Naive B cell (primary cell): ENCODE measurements at places on chromosomes 12 and 14.

- DNase-seq = no peak
Observed at GRCh38 chr12:91249054-91249453, 66.4 kb upstream of the DCN start.

DNA sequence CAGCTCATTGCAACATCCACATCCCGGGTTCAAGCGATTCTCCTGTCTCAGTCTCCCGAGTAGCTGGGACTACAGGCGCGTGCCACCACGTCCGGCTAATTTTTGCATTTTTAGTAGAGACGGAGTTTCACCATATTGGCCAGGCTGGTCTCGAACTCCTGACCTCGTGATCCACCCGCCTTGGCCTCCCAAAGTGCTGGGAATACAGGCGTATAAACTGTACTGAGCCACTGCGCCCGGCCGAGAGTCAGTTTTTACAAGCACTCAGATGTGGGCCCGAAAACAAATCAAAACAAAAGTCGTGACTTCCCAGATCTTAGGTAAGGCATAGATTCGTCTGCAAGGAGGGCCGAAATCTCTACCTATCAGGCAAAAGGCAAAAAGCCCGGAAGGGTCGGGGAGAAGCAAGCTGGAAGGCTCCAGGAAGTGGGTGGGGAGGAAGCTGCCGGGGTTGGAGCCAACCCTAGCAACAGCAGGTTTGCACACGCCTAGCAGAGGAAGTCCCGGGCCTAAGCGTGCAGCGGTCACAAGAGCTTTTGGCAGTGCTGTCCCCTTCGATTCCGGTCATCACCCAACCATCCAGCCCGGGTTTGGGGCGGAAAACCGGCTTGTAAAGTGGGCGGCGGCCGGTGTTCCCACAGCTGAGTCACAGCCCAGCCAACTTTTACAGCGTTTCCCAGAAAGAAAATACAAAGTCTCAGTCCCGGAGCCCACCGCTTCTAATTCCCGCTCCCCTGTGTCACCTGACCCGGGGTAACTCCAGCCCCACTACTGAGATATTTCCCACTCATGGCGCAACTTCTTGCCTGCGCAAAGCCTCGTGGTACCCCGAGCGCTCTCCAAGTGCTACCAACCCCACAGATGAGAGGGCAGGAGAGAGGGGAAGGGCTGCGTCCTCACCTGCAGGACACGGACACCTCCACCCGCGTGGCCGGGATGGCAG lies 583 bp downstream of the CPNE8 start:
- DNase-seq = peak; percentile 46

DNA sequence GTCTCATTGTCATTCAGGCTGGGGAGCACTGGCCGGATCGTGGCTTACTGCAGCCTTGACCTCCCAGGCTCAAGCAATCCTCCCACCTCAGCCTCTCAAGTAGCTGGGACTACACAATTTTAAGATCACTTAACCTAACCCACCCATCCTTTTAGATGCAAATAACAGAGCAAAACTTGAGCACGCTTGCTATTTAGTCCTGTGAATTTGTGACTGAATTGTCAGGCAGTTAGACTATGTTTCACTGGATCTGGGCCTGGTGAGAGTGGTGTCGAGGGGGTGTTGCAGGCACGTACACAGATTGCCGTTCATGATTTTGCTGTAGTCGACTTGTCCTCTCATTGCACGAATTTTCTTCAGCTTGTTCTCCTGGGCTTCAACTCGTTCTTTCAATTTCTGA lies 38.2 kb downstream of the ZFYVE21 start:
- no peak for DNase-seq

GRCh38 chr12:51593539-51593938 lies 2.5 kb downstream of the SCN8A start:
- DNase-seq = no peak

GRCh38 chr12:76337583-76337982 lies 10.6 kb downstream of the BBS10 start:
- DNase-seq = no peak

- DNase-seq = no peak
Observed at GRCh38 chr14:63308723-63309317, 9.9 kb downstream of the GPHB5 start.

- DNase-seq = no peak
Observed at GRCh38 chr12:6226679-6227051, 26.5 kb downstream of the CD9 start.

- DNase-seq = no peak
Observed at GRCh38 chr14:88815980-88816379, 8.5 kb upstream of the TTC8 start.

DNA sequence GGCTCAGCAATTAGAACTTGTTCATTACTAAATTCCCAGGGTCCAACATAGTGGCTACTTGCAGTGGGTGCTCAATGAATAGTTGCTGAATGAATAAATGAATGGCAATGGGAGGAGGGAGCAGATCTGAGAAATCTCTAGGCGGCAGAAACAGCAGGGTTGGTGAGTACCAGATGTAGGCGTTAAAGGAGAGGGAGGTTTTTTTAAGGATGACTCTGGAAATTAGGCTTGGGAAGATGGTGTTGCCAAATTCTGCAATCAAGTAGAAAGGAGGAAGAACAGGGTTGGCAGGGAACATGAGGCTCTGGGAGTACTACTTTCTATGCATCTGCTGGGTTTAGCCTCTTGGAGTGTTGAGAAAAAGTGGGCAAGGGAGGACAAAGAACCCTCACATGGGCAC lies 207.1 kb downstream of the APAF1 start:
- DNase-seq = no peak

DNA sequence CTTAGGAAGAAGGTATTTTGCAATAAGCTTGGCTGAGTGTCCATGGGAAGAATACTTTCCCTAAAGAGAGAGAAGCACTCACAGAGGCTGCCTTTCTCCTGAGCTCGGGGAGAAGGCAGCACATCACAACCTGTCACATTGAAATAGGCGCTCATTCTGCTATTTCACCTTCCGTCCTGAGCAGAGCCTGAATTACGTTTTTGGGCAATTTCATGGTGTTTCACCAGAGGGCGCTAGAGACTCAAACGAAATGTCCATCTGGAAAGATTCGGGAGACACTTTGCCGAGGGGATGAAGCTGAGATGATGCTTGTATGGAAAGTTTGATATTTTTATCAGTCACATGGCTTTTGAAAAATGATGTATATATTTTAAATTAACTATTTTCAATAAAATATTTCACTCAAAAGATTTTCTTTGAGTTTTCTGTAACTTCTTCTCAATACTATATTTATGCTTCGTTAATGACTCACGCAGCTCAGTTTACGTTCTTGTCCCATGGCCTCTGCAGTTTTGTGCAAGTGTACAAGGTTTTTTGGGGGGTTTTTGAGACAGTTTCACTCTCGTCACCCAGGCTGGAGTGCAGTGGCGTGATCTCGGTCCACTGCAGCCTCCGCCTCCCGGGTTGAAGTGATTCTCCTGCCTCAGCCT lies 17.4 kb upstream of the B4GALNT3 start:
- DNase-seq = peak; percentile 3

DNA sequence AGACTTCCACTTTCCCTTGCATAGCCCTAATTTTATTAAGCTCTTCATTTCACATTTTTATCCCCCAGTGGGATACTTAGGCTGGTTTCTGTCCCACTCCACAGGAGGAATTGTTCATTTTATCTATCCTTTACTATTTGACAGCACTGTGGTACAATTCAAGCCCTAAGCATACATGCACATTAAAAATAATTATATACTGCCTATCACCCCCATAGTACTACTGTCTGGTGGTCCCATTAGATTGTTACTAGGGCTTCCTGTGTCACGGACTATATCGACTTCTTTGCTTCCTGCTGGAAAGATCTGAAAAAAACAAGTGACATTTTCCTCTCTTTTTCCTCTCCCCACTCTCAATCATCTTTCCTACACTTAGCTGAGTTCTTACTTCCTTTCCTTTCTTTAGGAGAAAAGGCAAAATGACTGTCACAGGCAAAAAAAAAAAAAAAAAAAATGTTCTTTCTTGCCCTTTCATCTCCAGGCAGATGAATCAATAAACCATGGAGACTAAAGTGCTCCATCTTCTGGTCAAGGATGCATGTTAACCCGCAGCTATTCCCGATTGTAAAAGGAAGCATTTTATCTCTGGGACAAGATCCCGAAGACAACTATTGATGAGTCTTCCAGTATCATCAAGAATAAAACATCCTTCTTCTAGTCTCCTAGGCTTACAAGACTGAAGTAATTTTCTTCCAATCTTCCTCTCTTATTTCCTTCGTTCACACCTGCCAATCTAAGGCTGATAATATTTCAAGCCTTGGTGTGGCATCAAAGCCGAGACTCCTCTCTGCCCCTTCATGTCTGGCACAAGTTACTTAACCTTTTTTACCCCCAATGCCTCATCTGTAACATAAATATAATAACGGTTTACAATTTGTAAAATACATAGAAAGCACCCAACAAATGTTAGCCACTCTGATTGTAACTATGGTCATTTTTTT lies 94.4 kb upstream of the PLEKHG7 start:
- no peak for DNase-seq

DNA sequence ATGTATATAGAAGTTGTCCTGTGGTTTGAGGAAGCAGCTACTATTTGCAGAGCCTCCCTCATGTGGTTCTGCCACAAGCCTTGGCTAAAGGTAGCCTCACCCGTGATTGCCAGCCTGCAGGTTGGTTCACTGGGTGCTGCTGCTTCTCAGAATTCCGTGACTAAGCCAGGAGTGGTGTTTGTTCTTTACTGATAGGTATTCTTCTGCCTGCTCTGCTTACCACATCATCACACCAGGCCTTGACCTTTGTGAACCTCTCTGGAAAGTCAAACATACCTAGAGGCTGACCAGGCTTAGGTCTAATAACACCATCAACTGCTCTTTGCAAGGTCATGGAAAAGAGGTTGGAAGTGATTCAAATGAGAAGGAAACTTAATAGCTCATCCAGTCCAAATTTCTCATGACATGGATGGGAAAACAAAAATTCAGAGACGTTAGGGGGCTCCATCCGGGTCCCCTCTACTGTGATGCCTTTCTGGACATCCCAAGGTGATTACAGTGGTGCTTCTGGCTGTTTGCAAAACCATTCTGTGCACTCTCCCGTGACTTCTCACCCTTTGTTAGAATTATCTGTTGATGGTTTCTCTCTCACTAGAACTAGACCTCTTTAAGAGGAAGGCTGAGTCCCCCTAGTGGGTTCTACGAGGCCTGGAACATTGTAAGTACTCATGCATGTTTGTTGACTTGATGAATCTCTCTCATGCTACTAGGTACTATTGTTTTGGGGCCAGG lies 8.5 kb upstream of the SOCS2 start:
- DNase-seq = no peak

GRCh38 chr12:42936260-42936659 lies 346.7 kb upstream of the PRICKLE1 start:
- no peak for DNase-seq

GRCh38 chr14:36619131-36619530 lies 36.7 kb upstream of the NKX2-8 start:
- DNase-seq = no peak

DNA sequence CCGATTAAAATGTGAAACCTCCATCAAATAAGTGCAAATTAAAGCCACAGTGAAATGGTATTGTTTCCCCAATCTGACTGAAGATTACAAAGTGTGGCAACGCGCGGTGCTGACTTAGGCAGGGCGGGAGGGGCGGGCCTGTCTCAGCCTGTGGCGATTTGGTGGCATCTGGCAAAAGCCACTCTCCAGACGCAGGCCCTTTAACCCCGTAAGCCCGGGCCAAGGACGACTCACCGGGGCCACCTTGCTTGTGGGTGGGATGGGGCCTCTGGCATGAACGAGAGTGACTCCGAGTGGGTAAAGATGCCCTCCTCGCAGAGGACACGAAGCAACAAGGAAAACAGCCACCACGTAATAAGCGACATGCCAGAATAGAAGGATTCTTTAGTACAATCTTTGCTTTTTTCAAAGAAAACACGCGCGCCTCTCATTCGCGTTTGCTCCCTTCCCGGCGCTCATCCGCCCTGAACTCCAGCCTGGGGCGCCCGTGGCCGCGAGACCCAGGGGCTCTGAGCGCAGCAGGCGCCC lies 815 bp downstream of the DEGS2 start:
- DNase-seq = no peak

- DNase-seq = no peak
Observed at GRCh38 chr12:115811929-115812328, 465.6 kb downstream of the MED13L start.

DNA sequence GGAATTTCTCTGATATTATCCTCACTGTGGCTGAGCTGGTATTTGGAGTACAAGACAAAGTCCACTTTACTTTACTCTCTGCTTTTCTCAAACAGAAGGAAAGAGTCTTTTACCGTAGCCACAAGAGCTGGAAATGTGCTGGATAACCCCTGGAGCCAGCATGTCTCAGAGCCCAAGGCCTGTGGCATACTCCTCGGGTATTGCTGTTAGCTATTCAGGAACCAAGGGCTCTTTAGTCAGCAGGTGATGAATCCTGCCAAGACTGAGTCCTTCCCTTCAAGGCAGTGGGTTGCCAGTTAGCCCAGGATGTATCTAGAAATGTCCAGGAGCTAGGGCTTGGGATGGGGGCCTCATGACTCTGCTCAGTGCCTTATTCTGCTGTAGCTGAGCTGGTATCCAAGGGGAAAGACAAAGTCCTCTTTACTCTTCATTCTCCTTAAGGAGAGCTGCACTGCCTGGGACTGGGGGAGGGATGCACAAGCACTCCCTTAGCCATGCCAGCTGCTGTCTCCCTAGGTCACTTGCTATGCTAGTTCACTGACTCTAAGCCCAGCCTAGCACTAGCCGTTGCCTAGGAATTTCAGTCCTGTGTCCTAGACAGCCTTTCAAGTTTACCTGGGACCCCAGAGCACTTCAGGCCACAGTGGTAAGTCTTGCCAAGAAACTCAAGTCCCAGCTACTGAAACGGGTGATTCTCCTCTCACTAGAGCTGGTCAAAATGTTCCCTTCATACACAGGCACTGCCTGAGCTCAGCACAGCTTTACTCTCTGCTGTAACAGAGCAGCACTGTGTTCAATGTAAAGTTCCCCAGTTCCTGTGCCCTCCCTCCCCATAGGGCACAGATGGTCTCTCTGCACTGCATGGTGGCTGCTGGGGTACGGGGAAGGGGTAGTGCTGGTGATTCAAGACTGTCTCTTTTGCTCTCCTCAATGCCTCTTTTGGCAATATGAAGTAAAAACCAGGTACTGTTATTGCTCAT lies 136.4 kb downstream of the SLC35F4 start:
- DNase-seq = no peak

DNA sequence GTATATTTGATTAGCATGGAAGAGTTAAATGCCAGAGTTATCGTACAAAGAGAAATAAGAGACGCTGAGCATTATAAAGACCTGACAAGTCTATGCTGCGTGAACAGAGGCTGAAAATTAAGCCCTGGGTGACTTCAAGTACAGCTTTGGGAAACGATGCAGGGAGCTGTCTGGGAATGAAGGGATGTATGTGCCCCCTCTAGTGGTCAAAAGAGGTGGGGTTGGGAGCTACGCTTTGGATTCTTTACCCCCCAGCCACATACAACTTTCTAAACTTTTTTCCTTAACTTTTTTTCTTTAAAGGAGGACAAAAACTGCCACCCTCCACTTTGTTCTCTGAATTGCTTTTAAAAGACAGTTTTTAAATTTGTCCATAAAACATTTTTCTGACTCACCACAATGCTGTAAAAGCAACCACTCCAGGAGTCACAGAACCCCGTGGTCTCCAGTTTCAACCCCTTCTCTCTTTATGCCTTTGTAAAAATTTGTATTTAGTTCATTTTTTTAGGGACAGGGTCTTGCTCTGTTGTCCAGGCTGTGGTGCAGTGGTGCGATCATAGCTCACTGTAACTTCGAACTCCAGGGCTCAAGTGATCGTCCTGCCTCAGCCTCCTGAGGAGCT lies 59.4 kb downstream of the ZNF664 start:
- DNase-seq = peak; percentile 14
